Uterine smooth muscle cell (primary cell): ENCODE measurements at places on chromosomes 2 and 18. TPM values are rescaled to one million over a fixed set of nuclear protein-coding genes. Genes with fewer than 3 reads are reported as not detected.

NR4A2 gene
- total RNA-seq: 0.11 and 0.25 TPM in 2 replicates

LRP1B gene
- 0.11 and 0.50 TPM in 2 replicates for total RNA-seq

CHRNA1 gene
- not detected in 2 replicates for total RNA-seq

NOSTRIN gene
- total RNA-seq: 0.11 and 0.12 TPM in 2 replicates

NETO1 gene
- not detected in 2 replicates for total RNA-seq

ST8SIA3 gene
- not detected in 2 replicates for total RNA-seq

SOX11 gene
- total RNA-seq: 0.37 and 0.66 TPM in 2 replicates

NEU2 gene
- not detected in 2 replicates for total RNA-seq

SERPINB8 gene
- 21.9 and 37.2 TPM in 2 replicates for total RNA-seq

CFAP221 gene
- 0.12 TPM in 1 of 2 replicates, not detected in the other for total RNA-seq

IL1RN gene
- not detected in 2 replicates for total RNA-seq

MC4R gene
- total RNA-seq: not detected in 2 replicates

PSTPIP2 gene
- total RNA-seq: 3.1 and 4.0 TPM in 2 replicates

UCN gene
- 0.22 and 1.00 TPM in 2 replicates for total RNA-seq

SMAD4 gene
- 106 and 107 TPM in 2 replicates for total RNA-seq

DUSP2 gene
- 1.7 and 2.3 TPM in 2 replicates for total RNA-seq

CELF4 gene
- not detected in 2 replicates for total RNA-seq

UGT1A4 gene
- total RNA-seq: not detected in 2 replicates

NCKAP5 gene
- total RNA-seq: 0.55 and 1.6 TPM in 2 replicates

ANKRD30BL gene
- total RNA-seq: not detected in 2 replicates

IL1RL1 gene
- 0.12 and 0.77 TPM in 2 replicates for total RNA-seq

SERPINB12 gene
- not detected in 2 replicates for total RNA-seq

HOXD11 gene
- total RNA-seq: 3.0 and 3.9 TPM in 2 replicates

TMEM198 gene
- 0.77 and 1.9 TPM in 2 replicates for total RNA-seq

ATRAID gene
- 140 and 237 TPM in 2 replicates for total RNA-seq

PLEKHH2 gene
- total RNA-seq: 11.7 and 20.6 TPM in 2 replicates

RNF25 gene
- 22.5 and 31.2 TPM in 2 replicates for total RNA-seq

TMEM169 gene
- total RNA-seq: 0.37 and 0.66 TPM in 2 replicates

FBXO36 gene
- 1.9 and 4.5 TPM in 2 replicates for total RNA-seq

PLEK gene
- total RNA-seq: under 0.01 TPM in 2 replicates

TLX2 gene
- total RNA-seq: not detected in 2 replicates

IMP4 gene
- total RNA-seq: 80.9 and 118 TPM in 2 replicates

ITGB6 gene
- total RNA-seq: under 0.01 TPM in 1 of 2 replicates, not detected in the other

GPR75 gene
- total RNA-seq: 1.1 and 1.4 TPM in 2 replicates

SLC9A4 gene
- total RNA-seq: not detected in 2 replicates

IL1F10 gene
- not detected in 2 replicates for total RNA-seq

FIGN gene
- total RNA-seq: 1.4 and 1.7 TPM in 2 replicates

CEBPZOS gene
- 15.6 and 17.9 TPM in 2 replicates for total RNA-seq

GPR55 gene
- under 0.01 TPM in 1 of 2 replicates, not detected in the other for total RNA-seq

ARL4C gene
- 39.3 and 46.0 TPM in 2 replicates for total RNA-seq

FLACC1 gene
- 1.4 and 2.0 TPM in 2 replicates for total RNA-seq

ASPRV1 gene
- 0.11 and 0.12 TPM in 2 replicates for total RNA-seq

HOXD10 gene
- 2.3 and 4.0 TPM in 2 replicates for total RNA-seq

TUBA4A gene
- total RNA-seq: 6.9 and 11.5 TPM in 2 replicates

NUP35 gene
- 8.5 and 23.1 TPM in 2 replicates for total RNA-seq

CROCC2 gene
- under 0.01 TPM in 1 of 2 replicates, not detected in the other for total RNA-seq

C2orf72 gene
- 0.12 and 0.22 TPM in 2 replicates for total RNA-seq

ZAP70 gene
- 0.12 TPM in 1 of 2 replicates, not detected in the other for total RNA-seq

C1QL2 gene
- total RNA-seq: not detected in 2 replicates

KCNF1 gene
- total RNA-seq: under 0.01 TPM in 1 of 2 replicates, not detected in the other

ANTXR1 gene
- total RNA-seq: 25.6 and 79.0 TPM in 2 replicates

LOXL3 gene
- total RNA-seq: 12.1 and 28.0 TPM in 2 replicates

AFF3 gene
- 2.1 and 3.1 TPM in 2 replicates for total RNA-seq

PRSS56 gene
- not detected in 2 replicates for total RNA-seq

SCYGR4 gene
- total RNA-seq: not detected in 2 replicates

NT5DC4 gene
- 0.11 TPM in 1 of 2 replicates, not detected in the other for total RNA-seq

ACTR2 gene
- total RNA-seq: 138 and 162 TPM in 2 replicates

TNFRSF11A gene
- 0.22 and 0.25 TPM in 2 replicates for total RNA-seq
